T-cell (primary cell): ENCODE measurements at places on chromosomes 13 and 19.

DNA sequence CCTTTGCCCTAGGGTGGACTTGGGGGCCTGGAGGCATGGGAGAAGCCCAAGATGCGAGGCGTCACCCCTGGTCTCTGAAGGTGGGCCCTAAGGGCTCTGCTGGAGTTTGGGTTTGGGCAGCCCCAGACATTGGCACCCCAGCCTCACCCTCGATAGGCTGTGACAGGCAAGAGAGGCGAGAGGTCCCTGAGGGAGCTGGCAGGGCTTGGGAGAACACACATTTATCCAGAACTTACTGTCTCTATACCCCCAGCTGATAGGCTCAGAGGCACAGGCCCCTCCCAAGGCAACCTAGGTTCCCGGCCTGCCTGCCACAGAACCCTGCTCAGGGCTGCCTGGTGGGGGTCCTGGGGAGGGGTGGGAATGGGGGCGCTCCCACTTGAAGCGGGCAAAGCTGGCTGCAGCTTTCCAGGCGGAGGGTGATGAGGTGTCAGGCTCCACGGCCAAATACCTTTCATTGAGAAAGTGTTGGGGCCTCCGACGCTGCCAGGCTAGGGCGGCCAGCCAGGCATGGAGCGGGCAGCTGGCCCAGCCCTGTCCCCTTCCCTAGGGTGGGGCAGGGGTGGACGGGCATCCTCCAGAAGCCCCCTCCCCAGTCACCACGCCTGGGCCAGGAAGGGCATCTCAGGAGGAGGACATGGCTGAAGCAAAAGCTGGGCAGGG, 9.7 kb downstream of the CILP2 start:
- DNase-seq, result no peak

GRCh38 chr19:57512845-57513244, 13.1 kb downstream of the ZNF773 start:
- no peak for DNase-seq

- DNase-seq, result no peak
These were observed 57.3 kb downstream of the KLF2 start for GRCh38 chr19:16381756-16382401.

DNA sequence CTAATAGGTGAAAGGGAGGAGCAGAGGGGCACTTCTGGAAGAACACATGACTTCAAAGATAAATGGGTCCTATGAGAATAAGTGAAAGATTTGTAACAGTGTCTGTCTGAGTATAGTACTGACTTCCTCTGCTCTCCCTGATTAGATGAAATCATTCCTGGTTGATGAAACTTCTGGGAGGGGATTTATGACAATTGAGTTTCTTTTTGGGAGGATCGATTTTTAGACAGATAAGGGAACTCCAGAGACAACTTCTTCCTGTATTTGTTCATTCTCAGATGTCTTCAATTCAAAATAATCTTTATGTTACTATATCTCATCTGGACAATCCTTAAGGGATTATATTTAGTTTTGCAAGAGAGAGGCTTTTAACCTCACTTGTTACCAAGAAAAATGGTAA, 20.0 kb downstream of the SETDB2 start:
- no peak for DNase-seq

DNA sequence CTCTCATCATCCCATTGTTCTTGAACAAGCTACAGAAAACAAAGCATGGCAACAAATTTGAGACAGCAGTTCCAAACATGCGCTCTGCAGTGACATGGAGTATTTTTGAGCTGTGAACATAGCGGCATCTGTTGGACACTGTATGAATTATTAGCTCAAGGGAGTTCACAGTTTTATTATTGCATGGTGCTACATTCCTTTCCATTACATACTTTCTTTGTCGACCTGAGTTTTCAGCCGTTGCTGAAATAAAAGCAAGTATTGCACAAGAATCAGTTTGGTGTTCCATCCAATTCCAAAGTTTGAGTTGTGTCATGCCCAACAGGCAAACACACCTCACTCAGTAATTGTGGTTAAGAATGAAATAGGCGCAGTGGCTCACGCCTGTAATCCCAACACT, 30.1 kb upstream of the METTL21C start:
- DNase-seq, result no peak

DNA sequence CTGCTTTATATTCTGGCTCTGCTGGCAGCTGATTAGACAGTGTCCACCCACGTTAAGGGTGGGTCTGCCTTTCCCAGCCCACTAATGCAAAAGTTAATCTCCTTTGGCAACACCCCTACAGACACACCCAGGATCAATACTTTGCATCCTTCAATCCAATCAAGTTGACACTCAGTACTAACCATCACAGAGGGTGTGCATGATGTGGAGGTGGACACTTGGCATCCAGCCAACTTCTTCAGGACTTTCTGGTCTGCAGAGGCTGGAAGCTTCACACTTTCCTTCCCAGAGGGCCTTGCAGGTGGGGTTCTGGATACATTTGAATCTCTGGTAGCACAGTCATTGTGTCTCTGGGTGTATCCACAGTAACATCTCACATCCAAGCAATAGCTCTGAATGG, 18.9 kb upstream of the IGFL1 start:
- DNase-seq, result no peak
